Urinary bladder (tissue), 4 donors: ENCODE measurements at places on chromosomes 1 and 21.

DNA sequence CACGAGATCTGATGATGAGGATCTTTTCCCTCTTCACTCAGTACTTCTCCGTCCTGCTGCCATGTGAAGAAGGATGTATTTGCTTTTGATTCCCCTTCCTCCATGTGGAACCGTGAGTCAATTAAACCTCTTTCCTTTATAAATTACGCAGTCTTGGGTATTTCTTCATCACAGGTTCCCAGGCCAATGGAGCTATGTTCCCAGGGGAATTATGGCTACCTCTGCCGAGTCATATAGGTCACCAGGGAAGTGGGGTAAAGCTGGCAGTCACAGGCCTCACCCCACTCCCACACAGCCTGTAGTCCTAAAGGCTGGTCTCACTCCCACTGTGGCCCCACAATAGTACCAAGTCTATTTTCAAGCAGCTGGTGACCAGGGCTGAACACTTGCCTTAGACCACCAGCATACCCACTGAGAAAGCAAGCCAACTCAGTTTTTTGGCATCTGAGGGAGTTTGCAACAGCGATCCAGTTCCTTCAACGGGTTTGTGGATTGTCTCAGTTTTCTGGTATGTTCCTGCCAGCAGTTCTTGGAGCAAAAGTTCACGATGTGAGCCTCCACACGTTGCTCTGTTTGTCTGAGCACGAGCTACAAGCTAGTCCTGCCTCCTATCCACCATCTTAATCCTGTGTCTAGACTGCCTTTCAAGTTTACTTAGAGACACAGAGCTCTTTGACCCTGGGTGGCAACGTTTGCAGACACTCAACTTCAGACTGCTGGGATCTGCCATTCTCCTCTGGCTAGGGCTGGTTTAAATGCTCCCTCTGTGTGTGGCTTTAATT, 104.5 kb downstream of the CENPF start:
- DNase-seq: no peak

- no peak for DNase-seq
Observed at GRCh38 chr1:30974536-30974935, 66.0 kb upstream of the SDC3 start.

GRCh38 chr1:8662380-8663072, 154.9 kb downstream of the RERE start:
- DNase-seq: no peak

DNA sequence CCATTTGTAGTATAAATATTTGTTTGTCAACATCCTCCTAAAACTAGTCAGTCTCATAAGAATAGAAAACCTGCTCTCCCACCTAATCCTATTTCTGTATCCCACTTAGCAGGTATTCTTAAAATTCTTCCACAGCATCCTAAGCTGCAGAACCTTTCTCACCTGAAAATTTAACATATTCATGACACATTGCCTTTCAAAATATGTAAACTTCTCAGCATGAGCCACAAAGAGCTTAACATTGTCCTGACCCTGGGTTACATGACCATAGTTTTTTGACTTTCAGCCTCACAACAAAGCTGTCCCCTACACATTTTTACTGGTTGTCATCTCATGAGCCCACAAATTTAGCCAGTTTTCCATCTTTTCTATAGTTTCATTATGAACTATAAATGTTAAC, 712.1 kb downstream of the LTN1 start:
- no peak for DNase-seq

GRCh38 chr1:82565146-82565545, 764.4 kb downstream of the ADGRL2 start:
- no peak for DNase-seq

GRCh38 chr1:15184436-15185241, 31.1 kb downstream of the TMEM51 start:
- no peak for DNase-seq

- DNase-seq: no peak
Observed at GRCh38 chr1:112298558-112298957, 97.5 kb upstream of the CTTNBP2NL start.

DNA sequence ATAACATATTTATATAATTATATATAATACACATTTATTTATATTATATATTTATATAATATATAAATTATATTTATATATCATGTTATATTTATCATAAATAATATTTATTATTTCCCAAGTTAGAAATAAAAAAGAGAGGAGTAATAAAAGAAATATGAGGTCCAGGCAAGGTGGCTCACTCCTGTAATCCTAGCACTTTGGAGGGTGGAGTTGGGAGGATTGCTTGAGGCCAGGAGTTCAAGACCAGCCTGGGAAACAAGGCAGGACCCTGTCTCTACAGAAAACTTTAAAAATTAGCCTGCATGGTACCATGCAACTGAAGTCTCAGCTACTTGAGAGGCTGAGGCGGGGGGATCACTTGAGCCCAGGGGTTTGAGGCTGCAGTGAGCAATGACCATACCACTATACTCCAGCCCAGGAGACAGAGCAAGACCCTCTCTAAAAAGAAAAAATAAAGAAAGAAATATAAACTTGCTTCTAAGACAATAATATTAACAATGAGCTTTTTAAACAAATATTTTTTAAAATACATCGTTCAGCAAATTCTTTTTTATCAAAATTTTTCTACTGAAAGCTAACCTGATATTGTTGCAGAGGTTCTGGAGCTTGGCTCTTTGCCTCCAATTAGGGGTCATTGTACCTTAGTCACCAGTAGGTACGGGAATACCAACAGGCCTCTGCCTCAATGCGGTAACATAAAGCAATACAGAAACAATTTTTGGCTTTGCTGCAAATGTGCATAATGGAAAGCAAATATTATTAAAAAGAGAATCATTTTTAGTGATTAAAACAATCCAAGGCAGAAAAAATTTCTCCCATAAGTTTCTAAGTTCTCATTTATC, 290.0 kb downstream of the SETD4 start:
- DNase-seq: no peak

DNA sequence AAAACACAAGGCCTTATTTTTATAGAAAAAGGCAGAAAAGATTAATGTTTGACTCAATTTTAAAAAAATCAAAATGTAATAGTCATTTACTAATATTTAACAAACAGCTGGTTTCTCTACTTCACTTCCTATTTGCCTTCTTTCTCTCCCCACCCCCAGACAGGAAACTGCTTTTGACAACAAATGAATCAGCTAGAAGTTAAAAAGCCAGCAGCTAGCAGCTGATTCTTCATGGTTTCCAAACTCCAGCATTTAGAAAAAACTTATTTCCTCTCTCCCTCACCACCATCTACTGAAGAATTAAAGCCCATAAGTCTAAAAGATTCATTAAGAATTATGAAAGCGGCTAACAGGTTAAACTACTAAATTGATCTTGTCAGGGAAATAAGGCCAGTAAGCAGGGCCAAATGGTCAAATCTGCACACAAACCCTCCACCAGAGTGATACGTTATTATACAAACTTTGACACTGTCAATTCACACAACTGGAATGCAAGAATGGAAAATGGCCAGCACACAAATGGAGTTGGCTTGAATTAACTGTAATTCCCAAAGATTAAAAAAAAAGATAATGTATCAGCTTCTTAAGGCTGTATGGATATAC, 4.0 kb downstream of the WDR26 start:
- DNase-seq: no peak
